Mesendoderm (in vitro differentiated cells): ENCODE measurements at places on chromosomes 5 and 9.

DNA sequence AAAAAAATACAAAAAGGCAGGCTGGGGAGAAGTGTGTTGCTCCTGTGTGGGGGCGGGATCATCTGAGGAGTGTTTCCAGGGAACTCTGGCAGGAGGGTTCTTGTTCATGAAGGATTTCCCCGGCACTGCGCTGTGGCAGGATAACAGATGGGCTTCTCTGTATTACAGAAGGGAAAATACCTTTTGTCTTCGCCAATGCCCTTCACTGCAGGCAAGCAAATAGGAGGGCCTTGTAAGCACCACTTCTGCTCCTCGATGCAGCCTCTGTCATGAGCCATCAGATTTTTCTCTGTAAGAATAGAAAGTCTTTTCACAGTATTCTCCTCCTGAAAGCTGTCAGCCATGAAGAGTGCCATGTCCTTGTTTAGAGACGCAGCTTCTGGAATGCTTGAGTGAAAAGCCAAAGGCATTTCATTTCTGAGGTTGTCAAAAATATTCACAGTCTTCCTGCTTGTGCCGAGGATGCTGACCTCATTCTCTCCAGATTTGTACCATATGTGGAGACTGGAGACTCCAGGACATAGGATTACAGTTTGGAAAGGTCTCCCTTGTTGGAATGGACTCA, 294.0 kb downstream of the YTHDC2 start:
- no peak for DNase-seq

DNA sequence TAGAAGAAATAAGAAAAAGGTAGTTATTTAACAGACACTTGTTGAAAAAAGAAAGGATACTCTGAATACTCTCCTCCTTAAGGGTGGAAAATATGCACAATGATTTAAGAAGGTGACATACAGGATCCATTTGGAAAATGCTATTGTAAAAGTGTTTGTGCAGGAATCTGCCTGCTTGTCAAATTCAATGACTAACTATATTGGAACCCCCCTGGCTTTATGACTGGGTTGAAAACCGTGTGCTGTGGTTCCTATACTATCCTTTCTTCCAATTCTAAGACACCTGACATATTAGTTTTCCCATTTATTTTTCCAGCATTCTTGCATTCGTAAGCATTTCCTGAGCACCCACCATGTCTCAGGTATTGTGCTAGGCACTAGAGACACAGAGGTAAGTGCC, 220.0 kb downstream of the GLIS3 start:
- DNase-seq: no peak

DNA sequence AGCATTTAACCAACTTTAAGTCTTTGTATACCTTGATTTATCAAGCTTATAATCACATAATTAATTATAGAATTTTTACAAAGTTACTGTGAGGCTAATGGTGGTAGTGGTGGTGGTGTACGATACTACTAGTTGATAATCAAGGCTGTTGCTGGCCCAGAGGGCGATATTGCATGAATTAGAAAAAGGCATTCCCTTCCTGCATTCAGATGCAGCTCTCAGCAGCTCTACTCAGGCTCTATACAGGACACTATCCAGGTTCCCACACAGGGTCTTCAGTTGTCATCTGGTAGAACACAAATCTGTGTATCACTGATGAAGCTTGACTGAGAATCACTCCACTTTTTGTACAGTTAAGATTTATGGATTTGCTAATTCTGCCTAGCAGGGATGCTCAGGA, 562.8 kb upstream of the C9orf72 start:
- peak; percentile 18 for DNase-seq

DNA sequence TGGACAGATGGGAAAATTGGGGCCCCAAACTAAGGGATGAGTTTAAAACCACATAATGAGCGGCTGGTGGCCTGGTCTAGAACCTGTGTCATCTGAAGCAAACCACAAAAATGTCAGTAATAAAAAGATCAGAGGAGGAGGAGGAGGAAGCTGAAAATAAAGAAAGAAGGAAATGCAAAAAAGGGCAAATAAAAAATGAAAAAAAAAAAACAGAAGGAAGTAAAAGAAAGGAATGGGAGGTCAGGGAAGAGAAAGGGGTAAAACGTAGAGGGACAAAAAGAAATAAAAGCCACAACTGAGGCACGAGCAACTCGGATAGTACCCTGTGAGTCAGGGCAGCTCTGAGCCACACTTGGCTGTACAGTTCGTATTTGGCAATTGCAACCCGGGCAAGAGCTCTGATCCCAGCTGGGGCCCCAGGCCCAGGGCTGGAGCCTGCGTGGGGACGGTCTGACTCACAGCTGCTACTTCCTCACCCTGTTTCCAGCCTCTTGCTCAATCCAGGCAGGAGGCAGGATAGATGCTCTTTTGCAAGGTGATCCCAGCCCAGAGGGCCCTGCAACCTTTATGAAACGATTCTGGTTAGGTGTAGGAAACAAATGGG, 137.9 kb upstream of the TRIM32 start:
- DNase-seq: peak; percentile 11

DNA sequence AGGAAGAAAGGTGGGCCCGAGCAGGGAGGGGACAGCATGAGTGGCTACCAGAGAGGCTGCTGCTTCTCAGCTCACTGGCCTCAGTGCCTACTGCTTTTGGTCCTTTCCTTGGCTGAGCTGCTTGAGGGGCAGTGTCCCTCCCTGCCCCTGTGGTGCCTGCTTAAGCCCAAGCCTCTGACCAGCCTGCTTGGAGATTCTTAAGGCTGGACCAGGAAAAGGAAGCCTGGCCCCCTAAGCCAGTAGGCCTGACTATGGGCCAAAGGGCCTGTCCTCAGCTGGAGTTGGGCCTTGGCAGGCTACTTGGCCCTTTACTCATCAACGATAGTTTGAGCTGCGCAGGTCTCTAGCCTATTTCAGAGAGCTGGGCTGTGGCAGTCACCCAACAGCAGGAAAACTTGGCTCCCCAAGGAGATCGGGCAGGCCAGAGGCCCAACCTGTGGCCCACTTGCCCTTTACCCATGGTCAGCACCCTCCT, 24.9 kb downstream of the TCF7 start:
- no peak for DNase-seq

DNA sequence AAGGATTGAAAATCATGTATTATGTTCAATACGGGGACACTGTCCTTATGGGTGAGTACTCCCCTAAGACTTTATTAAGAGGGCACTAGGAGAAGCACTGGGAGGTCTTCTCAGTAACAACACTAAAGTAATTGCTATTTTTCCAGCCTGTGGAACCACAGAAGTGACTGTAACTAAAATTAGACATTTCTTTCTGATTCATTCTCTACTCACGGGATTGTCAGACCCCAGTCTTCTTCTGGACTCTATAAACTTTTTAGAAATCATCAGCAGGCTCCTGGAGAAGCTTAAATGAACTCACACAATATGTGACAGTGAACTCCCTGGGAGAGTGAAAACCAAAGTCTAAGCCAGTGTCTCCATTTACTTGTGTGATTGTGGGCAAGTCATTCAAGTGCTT, 14.5 kb downstream of the TLR4 start:
- DNase-seq: no peak

GRCh38 chr9:121797081-121797480, 145.6 kb downstream of the DAB2IP start:
- DNase-seq: no peak

GRCh38 chr9:117649126-117649525, 55.1 kb upstream of the TLR4 start:
- DNase-seq: no peak

DNA sequence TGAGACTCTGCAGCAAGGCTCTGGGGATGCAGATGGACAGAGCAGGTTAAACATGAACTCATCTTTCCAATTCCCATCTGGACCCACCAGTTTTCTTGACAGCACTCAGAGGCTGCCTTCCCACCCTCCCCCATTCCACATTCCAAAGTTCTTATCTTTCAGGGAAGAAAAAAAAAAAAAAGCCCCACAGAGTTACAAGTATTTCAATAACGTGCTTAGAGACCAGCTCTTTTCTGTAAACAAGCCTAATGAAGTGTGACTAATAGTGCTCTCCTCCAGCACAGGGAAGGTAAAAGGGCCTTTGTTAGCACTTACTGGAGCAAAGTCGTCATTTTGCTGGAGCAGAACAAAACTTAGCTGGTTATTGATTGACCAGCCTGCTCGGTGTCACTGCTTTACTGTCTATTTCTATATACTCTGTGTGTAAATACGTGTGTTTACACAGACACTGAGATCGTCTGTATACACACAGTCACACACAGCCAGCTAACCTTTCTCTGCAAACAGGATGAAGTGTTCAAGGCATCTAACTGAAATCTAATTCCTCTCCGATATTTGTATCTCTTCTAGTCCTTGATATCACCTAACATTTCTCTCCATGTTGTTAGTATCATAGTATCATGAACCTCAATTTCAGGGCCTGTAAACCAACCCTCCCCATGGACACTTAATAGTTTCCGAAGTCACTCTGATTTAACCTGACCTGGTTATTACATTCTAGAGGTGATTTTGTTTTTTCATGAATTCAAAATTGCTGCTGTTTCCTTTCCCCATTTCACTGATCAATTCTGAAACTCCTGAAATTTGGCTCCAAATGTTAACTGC, 84.9 kb downstream of the ZNF608 start:
- DNase-seq: peak; percentile 98

GRCh38 chr9:33403941-33404787, 1.8 kb upstream of the AQP7 start:
- no peak for DNase-seq

GRCh38 chr9:115204904-115205453, 87.0 kb upstream of the TNC start:
- DNase-seq: no peak

DNA sequence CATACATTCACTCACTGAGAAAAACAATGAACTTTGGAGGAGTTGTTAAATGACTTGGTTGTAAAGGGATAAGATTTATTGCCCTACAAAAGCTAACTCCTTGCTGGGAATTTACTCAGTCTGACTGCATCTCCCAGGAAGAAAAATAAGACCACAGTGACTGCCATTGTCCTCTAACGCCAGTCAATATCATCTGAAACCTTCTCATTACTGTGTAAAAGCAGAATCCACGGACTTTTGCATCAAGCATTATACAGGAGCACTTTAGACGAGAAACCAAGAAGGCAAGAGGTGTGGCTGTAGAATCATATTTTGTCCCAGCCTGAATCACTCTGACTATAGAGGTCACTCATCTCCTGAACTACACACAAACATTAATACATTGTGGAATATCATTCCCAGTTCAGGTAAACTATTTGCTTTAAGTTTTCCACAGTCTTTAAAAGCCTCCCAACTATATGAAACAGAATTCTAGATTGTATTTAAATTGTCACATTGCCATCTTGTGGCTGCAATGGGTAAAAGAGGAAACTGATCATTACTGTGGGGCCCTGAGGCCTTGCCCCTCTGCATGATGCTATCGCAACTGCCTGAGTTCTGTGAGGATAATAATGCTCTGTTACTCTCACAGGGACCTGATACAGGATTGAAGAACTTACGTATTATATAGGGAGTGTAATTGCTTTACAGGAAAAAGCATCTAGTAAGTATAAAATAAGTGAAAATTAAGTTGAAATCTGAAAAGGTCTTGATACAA, 142.9 kb downstream of the SLCO4C1 start:
- DNase-seq: peak; percentile 66

GRCh38 chr9:124257844-124258606, at the start of gene NEK6:
Gene NEK6, plus strand, starts transcription at chr9:124257949. Its CDS starts 44,016 bp downstream, at chr9:124301965.
- DNase-seq: no peak

GRCh38 chr9:29625292-29625731, 2052.0 kb upstream of the C9orf72 start:
- DNase-seq: peak; percentile 0

DNA sequence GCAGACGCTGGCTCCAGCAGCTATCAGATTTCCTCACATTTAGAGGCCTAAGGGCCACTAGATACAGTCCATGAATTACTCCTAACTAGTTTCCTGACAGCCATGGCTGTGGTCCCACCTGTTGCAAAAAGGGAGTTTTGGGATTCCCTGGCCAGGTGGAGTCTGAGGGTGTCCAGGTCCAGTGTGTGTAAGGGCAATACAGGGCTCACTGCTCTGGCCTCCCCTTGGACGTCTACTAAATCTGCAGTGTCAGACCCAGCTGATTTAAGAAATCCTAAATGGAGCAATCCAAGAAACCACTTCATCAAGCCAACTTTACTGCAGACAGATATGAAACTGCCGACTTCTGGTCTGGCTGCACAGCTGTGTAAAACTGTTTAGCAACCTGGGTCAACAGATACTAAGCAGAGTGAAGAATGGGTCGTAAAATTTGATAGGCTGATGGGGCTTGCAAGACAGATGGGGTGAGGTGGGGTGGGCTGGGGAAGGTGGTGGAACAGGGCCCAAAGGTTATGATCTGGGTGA, 116.4 kb downstream of the GADD45G start:
- DNase-seq: no peak

DNA sequence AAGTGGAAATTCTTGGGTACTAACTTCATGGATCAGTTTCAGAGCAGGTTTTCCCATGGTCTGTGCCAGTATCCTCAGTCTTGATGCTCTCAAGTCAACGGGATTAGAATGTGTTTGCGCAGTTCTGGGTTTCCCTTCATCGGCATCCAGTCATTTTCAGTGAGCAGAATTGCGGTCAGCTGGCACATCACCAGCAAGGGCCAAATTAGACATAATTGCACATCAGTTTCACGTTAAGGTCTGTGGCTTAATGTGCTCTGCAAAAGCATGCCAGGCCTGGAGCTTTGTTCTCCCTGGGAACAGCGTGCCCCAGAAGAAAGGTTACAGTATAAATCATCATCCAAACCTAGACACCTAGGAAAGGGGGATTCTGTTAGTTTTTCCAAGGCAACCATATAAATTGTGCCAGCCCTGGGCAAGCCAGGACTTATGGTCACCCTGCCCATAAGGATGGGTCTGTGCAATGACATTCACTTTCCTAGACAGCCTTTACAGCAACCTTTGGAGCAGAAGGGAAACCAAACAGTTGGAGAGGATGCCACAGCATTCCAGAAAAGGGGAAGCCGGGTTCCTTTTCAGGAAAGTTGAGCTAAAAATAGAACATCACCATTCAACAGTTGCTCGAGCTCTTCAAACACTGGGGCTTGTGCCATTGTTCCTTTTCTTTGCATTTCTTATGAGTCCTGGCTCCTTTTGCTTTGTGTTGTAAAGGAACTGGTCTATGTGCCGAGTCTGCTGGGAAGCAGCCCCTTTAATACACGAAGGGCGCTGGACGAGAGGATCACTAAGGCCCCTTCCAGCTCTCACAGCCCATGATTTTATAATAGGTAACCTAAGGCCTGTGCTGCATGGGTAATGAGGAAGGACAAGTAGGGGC, 23.1 kb downstream of the IQGAP2 start:
- peak; percentile 27 for DNase-seq

- DNase-seq: no peak
These were observed 97.8 kb downstream of the C9orf152 start for GRCh38 chr9:110110154-110110553.
